Hematopoietic multipotent progenitor cell treated with erythropoietin and hydrocortisone succinate and interleukin-3 and kit ligand, for 17 days (in vitro differentiated cells): ENCODE measurements at places on chromosomes 2 and 18.

DNA sequence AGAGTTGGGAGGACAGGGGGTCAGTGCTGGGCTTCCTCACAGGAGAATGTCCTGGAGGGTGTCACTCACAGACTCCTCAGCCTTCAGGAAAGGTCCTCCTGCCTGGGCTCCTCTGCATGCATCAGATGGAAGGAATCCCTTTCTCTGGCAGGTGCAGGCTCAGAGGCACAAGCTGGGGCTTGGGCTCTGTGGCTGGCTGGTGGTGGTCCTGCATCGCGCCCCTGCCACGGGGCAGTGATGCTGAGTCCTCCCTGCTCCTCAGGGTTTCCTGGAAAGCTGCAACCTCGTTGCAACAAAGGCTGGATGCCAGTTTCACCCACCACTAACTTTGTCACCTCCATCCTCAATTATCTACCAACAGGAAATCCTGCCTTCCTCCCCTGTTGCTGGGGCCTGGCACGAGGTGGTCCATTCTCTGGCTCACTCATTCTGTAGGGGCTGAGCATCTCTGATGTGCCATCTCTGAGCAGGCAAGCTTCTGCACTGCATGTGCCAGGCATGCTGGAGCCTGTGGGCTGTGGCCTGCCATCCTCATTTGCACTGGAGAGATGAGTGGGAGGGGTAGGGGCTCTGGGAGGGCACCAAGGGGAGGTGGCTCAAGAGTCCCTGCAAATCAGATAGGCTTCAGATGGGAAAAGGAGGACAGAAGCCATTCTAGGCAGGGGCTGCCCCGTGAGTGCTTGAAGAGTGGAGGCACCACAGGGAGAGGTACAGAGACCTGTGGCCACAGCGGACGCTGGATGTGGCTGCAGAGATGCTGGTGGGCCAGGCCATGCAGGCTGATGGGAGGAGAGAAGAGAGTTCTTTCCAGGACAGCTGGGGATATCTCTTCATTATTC, 272.6 kb upstream of the HS6ST1 start:
- DNase-seq: no peak

DNA sequence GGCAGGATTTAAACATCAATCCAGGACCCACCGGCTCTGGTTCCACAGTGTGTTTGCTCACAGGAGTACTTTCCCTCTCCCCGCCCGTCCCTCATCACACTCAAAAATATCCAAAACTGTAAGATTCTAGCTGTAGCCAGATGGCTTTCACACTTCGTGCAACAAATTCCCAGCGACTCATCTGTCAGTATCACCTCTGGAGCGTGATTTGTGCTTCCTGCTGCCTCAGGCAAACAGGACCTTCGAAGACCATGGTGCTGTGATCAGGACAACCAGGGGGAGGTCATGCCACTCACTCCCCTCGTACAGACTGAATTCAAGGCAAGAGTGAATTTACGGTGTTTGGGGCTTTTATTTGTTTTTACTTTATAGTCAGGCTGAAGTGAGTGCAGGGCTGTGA, 154.5 kb upstream of the PID1 start:
- no peak for DNase-seq

- DNase-seq: no peak
Measured at GRCh38 chr2:196546151-196546919, 93.2 kb upstream of the CCDC150 start.

DNA sequence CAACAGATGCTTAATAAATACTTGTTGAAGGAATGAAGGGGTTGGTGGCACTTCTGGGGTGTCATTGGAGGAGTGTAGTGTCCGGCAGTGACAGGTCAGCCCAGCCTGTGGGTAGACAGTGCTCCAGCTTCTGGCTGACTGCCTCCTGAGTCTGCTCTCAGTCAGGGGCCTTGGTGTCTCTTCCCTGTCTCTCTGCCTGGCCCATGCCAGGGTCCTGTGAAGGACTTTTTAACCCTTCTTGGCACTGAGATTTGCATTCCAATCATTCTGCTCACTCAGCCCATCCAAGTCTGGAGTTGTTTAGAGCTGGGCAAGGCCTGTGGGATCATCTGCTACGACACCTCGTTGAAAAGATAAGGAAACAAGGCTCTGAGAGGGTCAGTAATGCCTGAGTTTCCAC, 1.4 kb upstream of the KCNK3 start:
- DNase-seq: no peak

GRCh38 chr2:11004199-11004598, 92.5 kb downstream of the KCNF1 start:
- DNase-seq: no peak

DNA sequence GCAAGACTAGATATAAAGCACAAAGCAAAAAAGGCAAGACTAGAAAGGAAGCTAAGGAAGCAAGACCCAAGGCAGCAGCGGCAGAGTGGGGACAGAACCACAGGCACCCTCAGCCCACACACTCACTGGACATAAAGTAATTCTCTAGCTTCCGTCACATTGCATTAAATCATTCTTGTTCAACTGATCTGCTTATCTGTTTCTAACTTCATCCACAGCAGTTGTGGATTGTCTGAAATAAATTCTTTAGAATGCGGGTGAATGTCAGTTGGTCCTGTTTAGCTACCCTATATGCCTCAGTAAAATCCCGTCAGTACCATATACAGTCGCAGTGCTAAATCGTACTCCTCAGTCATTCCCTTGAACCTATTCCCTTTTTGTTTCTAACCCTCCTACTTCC, 183.2 kb upstream of the SLC39A10 start:
- DNase-seq: no peak

DNA sequence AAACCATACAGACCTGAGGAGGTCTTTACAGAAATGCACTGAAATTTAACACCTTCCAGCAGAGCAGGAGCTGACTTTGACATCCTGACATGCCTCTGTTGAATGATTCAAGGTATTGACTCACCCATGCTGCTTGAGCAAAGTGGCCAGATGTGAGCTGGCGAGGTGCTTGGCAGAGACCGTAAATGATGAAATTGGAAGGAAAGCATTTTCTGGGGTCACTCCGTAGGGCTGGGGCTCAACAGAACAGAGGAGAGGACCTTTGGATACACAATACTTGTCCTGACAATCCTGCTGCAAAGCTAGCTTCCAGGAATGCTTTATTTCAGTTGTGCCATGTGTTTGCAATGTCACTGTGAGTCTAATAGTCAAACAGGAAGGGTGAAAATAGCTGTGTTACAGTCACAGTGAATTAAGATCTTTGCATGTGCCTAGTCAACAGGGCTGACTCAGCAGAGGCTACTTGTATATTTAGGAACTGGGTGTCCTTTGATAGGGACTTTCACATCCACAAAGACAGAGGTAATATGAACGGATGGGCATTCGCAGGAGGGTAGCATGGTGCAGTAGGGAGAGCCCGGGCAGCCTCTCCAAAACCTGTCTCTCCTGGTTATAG, 31.6 kb upstream of the NCK2 start:
- DNase-seq: no peak

DNA sequence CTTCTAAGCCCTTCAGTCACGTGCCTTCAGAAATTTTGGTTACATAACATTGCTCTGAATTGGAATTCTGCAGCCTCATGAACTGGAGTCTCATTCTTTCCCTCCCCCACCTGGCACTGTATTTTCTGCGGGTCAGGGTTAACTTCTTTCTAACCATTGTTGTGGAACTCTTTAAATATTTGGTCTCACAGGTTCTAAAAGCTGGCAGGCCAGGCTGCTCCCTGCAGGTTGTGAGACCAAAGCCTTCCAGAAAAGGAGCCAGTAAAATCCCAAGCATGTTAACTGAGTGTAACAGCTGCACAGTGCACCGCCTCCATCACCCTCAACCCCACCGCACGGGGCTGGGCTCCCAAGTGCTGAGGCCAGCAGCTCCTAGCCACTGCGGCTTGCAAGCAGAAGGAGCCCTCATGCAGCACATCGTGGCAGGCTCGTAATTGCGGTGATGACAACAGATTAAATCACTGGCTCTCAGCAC, 174.1 kb upstream of the ALPP start:
- DNase-seq: no peak

GRCh38 chr2:1990724-1991123, 246.4 kb upstream of the PXDN start:
- no peak for DNase-seq

- DNase-seq: no peak
Measured at GRCh38 chr18:12008181-12008767, 27.0 kb downstream of the IMPA2 start.

DNA sequence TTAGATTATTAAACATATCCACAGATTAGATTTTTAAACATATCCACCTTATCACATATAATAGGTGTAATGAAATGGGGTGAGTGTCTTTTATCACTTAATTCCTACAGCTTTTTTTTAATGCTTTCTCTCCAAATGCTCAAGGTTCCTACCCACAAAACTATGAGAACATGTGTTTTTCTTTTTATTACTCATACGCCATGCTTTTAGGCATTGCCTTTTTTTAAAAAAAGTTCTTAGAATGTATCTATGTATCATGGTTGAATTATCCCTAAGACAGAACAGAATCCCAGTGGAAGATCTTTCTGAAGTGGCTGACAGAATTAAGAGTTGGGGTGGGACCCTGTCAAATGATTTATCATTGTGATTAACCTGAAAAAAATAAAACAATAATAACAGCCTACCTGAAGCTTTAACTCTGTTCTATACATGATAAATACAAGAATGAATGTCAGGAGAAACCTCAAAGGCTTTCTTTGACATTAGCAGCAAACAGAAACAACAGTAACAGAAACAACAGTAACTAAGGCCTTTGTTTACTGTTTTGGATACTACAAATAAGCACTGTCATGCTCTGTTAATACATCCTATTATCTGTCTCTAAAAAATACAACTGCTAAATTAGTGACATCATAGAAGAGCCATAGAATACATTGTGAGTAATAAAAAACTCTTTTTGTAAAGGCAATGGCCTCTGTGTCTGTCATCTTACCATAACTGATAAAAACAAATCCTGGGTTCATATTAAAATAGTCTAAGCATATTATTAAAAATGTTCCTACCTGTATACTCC, 4.1 kb upstream of the ZNF397 start:
- DNase-seq: no peak

DNA sequence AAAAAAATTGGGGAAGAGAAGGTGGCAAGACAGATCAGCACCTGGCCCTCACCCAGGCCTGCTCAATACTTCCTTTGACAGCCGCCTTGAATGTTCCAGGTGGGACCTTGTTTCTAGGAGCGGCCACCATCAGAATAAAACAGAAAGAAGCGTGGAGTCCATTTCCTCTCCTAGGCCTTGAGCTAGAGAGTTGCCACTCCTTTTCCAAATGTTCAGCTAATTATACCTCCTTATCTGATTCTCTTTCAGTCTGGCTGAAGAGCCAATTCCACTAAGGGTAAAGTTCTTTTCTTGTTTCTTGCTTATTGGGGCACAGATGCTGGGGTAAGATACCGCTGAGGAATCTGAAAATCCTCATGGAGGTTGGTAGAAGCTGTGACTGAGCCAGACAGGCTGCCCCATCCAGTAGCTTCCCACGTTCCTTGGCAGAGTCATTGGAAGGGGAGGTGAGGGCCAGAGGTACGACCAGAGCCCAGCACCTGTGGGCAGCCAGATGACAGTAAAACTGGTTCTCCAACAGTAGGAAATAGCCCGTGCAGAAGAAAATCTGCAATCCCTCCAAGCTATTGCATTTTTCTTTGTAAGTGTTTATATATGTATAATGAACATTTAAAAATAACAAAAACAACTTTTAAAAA, 51.5 kb downstream of the PLB1 start:
- DNase-seq: no peak

DNA sequence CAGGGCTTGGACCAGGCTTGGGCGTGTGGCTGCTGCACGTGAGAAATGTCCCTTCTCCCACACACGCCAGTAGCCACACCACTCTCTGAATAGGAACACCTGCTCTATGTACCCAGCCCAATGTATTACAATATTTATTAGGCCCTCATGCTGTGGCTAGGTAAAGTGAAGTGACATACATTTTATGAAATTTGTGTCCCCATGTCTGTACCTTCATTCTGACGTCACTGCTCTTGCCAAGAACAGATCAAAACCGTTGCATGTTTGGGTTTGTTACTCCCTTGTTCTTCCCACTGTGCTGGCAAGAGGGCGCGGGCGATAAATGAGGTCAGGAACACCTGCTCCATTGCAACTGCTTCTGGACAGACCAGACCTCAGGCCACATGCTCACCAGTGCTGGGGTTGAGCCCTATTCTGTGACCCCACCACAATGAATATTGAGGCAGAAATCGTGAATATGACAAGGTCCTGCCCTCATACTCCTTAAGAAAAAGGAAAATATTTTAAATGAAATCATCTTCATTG, 436.4 kb upstream of the SALL3 start:
- no peak for DNase-seq

DNA sequence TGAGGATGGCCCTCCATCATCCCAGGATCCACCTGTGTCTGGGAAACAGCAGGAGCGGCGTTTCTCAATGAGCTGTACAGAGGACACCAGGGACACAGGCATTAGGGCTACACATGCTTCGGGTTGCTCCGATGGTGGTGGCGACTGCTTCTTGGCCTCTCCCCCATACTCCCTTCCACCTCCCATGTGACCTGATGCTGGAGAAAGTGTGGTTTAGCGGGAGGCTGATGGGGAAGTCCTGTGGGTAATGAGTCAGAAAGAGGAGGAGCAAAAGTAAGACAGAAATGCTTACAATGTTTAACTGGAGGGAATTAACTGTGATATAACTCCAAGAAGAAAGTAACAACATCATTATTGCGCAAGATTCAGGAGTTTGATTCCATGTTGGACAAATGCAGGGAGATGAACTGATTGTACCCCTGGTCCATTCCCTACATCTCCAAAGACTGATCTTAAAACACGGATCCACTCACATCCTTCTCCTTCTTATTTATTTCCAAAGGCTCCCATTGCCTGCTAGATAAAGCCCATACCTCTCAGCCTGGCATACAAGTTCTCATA, 186.6 kb downstream of the NRP2 start:
- no peak for DNase-seq

DNA sequence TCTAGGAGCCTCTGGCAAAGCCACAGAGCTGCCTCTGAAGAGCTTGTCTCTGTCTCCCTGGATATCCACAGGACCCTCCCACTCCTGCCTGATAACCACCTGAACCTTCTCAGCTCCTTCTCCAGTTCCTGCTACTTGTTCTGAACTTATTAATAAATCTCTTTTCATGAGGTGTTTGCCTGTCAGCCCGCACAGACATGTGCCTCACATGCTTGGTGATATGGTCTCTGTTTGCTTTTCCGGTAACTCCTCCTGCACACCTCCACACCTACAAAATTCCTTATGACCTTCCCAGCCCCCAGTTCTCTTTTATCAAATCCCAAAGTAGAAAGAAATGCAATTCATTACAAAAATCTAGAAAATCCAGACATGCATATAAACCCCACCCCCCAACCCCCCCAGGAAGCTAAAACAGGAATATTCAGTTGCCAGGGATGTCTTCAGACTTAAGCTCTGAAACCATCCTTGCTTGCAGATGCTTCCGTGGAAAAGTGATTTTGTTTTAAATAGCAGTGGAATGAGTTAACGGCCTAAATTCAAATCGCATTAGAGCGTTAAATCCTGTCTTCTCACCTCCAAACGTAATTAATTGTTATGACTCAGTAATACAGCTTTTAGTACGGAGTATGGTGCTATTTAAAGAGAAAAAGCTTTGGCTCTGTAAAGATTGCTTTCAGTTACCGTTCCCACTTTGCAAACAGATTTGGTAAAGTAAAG, 2.1 kb upstream of the PID1 start:
- DNase-seq: no peak
